ENCODE measurements at places on chromosomes 1 and 21.

- DNase-seq = peak; percentile 89
Measured at GRCh38 chr1:116853680-116854402, 55.9 kb upstream of the PTGFRN start.

GRCh38 chr1:226550672-226551041 is 2.1 kb downstream of the STUM start:
- no peak for DNase-seq

DNA sequence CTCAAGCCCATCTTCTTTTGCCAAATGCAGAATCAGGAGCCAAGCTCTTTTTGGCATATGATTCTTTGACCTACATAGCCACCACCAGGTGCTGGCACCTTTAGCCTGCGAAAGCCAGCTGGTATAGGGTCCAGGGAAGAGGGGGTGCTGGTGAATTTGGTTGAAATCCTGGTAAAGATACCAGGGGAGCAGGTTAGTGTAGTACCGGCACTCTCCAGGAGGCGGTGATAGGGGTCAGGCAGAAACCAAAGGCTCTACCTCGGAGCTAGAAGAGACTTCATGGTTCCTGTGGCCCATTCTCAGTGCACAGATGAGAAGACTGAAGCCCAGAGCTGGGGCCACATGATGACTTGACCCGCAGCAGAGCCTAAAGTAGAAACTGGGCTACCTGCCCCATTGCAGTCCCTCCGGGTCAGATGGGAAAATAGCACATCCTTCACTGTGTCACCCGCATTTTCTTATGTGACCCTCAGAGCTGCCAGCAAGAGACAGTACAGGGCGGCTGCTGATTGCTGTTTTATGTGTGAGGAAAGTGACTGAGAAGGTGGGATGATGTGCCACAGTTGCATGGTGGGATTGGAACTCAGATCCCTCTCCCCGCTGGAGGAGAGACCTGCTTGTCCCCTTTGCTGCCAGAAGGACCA is 36.0 kb upstream of the IL19 start:
- peak; percentile 27 for DNase-seq

DNA sequence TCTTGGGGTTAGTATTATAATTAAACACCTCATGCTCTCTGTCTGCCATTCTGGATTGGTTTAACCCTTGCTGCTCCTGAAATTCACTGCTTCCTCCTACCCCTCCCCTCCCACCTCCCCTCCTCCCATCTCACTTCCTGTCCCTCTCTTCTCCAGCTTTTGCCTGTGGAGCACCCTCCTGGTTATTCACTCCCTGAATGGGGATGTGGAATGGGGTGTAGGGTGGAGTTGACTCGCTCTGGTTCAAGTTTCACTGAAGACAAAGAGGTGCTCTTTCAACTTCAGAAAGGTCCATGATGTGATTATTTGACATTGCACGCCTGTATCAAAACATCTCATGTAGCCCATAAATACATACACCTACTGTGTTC is 160.5 kb downstream of the PLXNA2 start:
- DNase-seq = no peak

DNA sequence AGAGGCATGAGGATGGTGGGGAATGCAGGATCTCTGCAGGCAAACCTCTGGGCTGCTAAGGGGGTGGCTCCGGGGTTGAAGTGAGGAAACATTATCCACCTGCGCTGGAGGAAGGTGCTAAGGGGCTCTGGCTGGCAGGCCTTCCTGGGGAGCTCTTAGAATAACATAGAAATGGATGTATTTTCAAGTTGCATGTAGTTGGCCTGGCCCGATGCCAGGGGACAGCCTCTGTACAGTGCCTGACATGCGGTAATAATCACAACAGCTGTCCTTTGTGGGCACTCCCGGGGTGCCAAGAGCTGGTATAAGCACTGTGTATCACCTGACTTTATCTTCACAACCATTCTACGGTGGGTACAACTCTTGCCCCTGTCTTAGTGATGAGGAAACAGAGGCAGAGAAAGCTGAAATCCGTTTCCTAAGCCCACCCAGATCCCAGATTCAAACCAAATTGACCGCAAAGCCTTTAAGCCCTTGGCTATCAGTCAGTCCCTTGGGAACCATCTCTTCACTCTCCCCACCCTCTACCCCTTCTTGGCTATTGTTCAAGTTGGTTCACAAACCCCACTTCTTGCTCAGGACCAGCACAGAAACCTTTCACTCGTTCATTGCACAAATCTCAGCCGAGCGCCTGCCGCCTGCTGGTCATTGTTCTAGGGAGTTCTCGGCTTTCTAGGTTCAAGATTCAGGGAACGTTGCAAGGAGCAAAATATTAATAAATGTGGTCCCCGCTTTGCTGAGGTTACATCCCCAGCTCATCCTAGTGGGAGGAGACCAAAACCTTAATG is 30.9 kb downstream of the PADI4 start:
- no peak for DNase-seq
